ENCODE measurements at places on chromosomes 2 and 18. TPM values are rescaled to one million over a fixed set of nuclear protein-coding genes. Genes with fewer than 3 reads are reported as not detected.

FAM117B gene
- 16.3 TPM for total RNA-seq

HK2 gene
- 396 TPM for total RNA-seq

EMILIN2 gene
- total RNA-seq = 23.2 TPM

ADGRF3 gene
- total RNA-seq = 0.16 TPM

PROKR1 gene
- total RNA-seq = 0.08 TPM

GKN2 gene
- total RNA-seq = not detected

VSNL1 gene
- total RNA-seq = 7.4 TPM

SLC5A7 gene
- total RNA-seq = not detected

MYO7B gene
- 218 TPM for total RNA-seq

AFF3 gene
- 2.6 TPM for total RNA-seq

NT5C1B gene
- not detected for total RNA-seq

ANKRD36C gene
- total RNA-seq = 18.9 TPM

PDE1A gene
- 3.9 TPM for total RNA-seq

FARSB gene
- 21.9 TPM for total RNA-seq

GRCh38 chr2:62504657-62505056 is 1.3 kb downstream of the TMEM17 start:
- DNase-seq = no peak

GRCh38 chr2:215751911-215752272 is 261.5 kb downstream of the MREG start:
- no peak for DNase-seq

GRCh38 chr2:241499146-241499965 is 9.0 kb downstream of the STK25 start:
- DNase-seq = no peak

GRCh38 chr2:44804406-44805265 is 136.9 kb upstream of the SIX3 start:
- DNase-seq = no peak

GRCh38 chr2:196108604-196109003 is 40.0 kb upstream of the DNAH7 start:
- no peak for DNase-seq

GRCh38 chr2:86335865-86336674 is 1.4 kb downstream of the REEP1 start:
- DNase-seq = no peak

GRCh38 chr2:43540021-43540779 is 55.6 kb downstream of the THADA start:
- DNase-seq = peak; percentile 38

GRCh38 chr2:45497355-45497754 is 113.7 kb downstream of the SRBD1 start:
- DNase-seq = no peak

GRCh38 chr18:44899832-44900231 is 219.1 kb downstream of the SETBP1 start:
- no peak for DNase-seq

- DNase-seq = no peak
Observed at GRCh38 chr2:167792126-167792525, 455.3 kb downstream of the STK39 start.

DNA sequence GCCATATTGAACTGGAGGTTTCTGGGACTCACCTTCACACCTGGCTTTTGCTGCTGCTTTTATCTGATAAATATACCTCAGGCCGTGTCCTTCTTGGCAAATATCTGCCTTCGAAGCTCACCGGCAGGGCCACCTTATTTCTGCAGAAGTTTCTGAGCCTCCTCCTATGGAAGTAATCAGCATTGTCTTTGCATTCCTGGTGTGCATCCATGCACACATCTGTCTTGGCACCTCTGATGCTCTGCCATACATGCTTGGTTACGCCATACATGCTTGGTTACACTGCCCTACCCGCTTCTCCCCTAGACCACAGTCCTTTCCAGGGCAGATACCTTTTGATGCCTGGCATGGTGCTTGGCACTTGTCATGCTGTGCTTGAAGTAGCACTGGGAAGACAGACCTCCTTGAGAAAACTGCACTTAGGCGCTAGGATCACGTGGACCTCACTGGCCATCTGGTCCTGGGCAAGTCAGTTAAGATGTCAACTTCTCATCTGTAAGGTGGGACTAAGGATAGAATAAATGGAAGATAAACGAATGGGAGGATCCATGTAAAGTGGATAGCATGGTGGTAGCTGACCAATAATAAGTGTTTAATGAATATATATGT is 66.8 kb downstream of the ZNF236 start:
- DNase-seq = no peak

- no peak for DNase-seq
Observed at GRCh38 chr2:168320267-168320666, 72.9 kb upstream of the STK39 start.

- DNase-seq = no peak
Observed at GRCh38 chr2:54839461-54840255, 116.2 kb downstream of the EML6 start.

DNA sequence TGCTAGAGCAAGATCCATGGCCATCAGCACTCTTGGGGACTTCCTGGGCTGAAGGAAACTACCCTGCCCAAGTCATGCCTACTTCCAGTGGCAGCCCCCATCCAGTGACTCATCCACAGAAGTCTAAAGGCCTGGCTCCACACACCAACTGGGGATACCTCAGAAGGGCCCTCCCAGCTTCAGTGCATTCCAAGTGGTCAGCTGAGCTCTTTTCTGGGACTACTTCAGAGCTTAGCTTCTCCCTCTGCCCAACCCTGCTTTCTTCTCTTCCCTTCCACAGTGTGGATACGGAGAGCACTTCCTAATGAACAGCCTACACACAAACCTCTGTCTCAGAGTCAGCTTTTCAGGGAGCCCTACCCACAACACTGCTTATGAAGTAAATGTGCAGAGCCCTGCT is 66.5 kb downstream of the CLHC1 start:
- no peak for DNase-seq

DNA sequence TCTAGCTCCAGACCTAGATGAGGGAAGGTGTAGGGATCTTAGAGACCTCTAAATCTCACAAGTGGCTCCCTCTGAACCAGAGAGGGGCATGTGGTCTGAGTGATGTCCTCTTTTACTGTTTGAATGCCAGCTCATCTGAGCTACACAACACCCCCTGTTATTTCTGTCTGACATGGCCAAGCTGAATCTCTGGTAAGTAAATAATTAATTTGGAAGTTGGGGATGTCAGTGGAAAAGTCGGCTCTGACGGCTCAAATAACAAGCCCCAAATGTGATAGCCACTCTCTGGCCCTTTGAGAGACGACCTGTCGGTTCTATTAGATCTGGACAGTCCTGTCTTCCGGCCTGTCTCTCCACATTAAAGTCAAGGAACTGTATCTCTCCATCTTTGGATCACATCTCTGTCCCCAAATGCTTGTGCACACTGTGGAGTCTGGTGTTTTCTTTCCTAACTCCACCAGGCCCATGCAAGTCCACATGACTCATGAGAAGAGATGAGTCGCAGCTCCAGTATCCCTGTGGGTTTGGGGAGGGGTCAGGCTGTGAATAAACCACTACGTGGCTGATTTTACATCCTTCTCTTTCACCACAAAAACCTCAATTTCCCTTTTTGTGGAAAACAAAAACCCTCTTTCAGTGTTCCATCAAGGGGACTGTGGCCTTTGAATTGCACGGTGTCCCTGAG is 52.5 kb downstream of the SETBP1 start:
- DNase-seq = no peak

DNA sequence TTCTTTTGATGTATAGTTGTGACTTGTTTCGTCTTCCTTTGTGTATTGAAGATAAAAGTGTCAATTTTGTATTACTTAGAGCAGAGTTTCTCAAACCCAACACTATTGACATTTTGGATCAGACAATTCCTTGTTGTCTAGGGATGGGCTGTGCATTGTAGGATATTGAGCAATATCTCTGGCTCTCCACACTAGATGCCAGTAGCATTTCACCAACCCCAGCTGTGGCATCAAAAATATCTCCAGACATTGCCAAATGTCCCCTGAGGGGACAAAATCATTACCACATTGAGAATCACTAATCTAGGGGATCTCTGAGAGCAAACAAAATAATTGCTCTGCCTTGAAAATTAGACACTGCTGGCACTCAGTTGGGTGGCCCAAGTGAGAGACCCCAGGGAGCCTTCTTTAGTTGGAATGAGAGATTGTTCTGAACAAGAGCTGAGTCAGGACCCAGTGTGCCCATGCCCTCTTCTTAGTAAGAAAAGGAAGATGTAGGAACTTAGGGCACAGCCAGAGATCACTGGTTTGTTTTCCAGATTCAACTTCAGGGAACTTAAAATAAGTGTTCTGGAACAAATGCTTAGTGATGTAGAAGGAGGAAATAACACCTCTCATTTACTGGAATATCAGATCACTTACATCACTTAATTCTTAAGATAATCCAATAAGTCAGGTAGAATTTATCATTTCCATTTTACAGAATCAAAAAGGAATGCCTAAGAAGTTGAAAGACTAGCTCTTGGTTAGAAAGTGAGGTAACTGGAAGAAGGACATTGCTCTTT is 466.6 kb upstream of the TNP1 start:
- DNase-seq = no peak

DNA sequence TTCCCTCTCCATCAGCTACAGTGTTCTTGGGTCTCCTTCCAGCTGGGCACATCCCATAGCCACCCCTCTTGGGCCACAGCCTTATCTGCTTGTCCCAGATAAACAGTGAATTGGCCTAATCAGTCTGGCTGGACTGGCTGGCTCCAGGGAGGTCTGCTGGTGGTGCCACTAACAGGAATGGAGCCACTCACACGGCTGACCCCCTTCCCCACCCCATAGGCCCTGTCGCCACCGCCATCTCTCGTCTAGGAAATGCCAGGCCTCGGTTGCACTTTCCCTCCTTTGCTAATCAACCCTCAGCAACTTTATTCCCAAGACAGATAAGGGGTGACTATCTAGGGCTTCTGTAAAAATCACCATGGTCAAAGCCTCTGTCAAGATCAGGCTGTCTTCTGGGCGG is 23.0 kb upstream of the TNP1 start:
- no peak for DNase-seq

- DNase-seq = no peak
Observed at GRCh38 chr2:128772671-128773070, 454.0 kb upstream of the HS6ST1 start.

- DNase-seq = no peak
Observed at GRCh38 chr18:63591725-63592124, 4.6 kb downstream of the SERPINB13 start.

GRCh38 chr2:166148500-166149400 is 20.9 kb upstream of the SCN1A start:
- no peak for DNase-seq

- DNase-seq = no peak
Observed at GRCh38 chr18:74063023-74063422, 84.6 kb downstream of the FBXO15 start.

DNA sequence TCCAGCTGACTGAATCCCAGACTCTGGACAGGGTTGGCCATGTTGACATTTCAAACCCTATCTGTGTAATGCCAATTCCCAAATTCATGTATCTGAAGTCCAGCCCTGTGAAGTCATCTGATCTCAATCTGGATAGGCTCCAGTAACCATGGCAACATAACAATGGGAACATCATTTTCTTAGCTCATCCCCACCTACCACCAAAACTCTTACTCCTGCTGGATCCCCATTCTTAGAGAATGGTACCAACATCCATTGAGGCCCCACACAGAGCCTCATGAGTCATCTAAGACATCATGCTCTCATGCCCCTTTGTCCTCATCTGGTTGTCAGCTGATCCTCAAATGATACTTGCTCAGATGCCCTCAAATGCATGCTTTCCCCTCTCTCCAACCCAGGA is 58.9 kb upstream of the TEX51 start:
- DNase-seq = no peak

DNA sequence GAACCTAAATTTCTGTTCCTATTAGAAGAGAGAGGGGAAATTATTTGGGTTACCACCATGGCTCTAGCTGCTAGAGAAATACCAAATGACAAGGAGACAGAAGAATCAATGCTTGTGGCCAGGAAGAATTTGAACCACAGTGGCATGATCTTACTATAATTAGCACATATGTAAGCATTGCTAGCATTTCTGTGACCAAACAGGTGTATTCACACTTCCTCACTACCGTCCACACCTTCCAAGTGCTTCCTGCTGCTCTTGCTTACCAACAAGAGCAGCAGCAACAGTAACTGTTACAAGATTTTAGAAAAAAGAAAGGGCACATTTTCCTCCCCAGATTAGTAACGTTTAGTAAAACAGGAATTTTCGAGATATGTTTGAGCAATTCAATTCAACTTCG is 60.5 kb downstream of the CDH7 start:
- DNase-seq = no peak

- DNase-seq = no peak
Observed at GRCh38 chr2:68787356-68787755, 52.7 kb downstream of the ARHGAP25 start.

DNA sequence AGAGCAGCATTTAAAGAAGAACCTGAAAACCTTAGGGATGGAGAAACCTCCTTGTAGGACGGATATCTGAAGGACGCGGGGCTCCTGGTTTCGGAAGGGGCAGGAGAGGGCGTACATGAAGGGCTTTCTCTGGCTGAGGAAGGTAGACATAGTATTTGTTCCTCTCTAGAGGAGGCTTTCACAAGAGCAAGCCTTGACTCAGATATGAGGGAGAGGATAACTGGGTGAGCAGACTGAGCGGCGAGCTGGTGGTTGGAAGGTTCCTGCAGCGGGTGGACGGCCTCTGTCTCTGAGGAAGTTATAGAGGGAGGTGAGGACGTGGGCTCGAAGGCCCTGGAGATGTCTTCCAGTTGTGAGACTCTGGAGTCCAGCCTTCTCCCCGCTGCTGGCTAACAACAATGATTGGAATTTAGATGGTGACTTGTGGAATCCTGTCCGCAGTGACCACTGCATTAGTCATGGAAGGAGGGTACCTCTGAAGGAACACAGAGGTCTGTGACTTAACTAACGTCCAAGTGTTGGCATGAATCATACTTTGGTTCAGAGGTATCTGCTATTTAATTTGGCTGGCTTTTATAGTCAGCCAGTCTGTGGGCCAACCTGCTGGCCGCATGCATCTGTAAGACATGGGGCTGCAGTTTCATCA is 80.9 kb downstream of the ASAP2 start:
- DNase-seq = no peak

Data from colonic mucosa (tissue), 4 donors.